ENCODE measurements at places on chromosomes 6 and 20. TPM values are rescaled to one million over a fixed set of nuclear protein-coding genes. Genes with fewer than 3 reads are reported as not detected.

The MLIP gene
- 403 TPM for total RNA-seq

The LRFN2 gene
- not detected for total RNA-seq

The BPI gene
- 0.11 TPM for total RNA-seq

The SRSF6 gene
- total RNA-seq = 48.7 TPM

The NRSN2 gene
- total RNA-seq = 14.5 TPM

The DEFB132 gene
- total RNA-seq = not detected

The GPSM3 gene
- total RNA-seq = 4.1 TPM

The TRIM40 gene
- not detected for total RNA-seq

The DEFB119 gene
- not detected for total RNA-seq

The COL9A3 gene
- 2.7 TPM for total RNA-seq

The TSBP1 gene
- not detected for total RNA-seq

The C20orf204 gene
- 0.38 TPM for total RNA-seq

The RAD21L1 gene
- not detected for total RNA-seq

The DCDC2 gene
- not detected for total RNA-seq

The SOBP gene
- total RNA-seq = 15.6 TPM

The PHACTR3 gene
- 10.0 TPM for total RNA-seq

The FRS3 gene
- 4.8 TPM for total RNA-seq

The TPX2 gene
- 0.97 TPM for total RNA-seq
